ENCODE measurements at places on chromosomes 4 and X.
A peak's percentile ranks its signal among the peaks of the same experiment; 100 is the strongest.

GRCh38 chrX:108064001-108064400 lies 19.1 kb downstream of the VSIG1 start:
- no peak for DNase-seq

- no peak for DNase-seq
These were observed 12.4 kb downstream of the CAMK2D start for GRCh38 chr4:113749178-113749577.

GRCh38 chr4:184472614-184473498 lies 1.5 kb downstream of the IRF2 start:
- DNase-seq = peak; percentile 77

- no peak for DNase-seq
These were observed 145.4 kb downstream of the QDPR start for GRCh38 chr4:17366496-17366895.

DNA sequence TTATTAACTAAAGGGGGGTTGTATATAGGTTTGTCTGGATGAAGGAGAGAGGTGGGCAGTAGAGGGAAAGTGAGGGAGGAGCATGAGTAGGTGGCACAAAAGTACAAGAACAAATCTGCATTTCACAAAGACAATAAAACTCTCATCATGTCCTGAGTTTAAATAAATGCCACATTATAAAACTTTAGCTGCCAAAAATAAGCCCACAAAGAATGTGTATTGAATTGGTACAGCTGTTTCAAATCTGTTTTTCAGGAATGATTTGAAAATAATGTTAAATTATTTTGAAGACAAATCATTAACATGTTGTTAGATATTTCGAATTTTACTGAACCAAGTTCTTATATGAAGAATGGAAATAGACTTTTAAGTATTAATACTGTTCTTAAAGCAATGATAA lies 5.8 kb downstream of the CNKSR2 start:
- no peak for DNase-seq

- DNase-seq = no peak
These were observed 254.7 kb upstream of the AR start for GRCh38 chrX:67289055-67289499.

DNA sequence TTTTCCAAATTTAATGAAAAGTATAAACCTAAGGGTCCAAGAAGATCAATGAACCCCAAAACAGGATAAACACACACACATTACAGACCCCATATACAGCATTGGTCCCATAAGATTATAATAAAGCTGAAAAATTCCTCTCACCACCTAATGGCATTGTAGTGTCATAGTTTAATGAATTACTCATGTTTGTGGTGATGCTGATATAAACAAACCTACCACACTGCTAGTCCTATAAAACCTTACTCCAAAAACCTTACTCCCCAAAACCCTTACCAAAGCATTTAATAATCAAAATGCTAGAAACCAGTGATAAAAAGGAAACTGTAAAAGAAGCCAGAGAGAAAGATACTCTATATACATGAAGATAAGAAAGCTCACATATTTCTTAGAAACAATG lies 148.1 kb upstream of the SH3RF1 start:
- no peak for DNase-seq

DNA sequence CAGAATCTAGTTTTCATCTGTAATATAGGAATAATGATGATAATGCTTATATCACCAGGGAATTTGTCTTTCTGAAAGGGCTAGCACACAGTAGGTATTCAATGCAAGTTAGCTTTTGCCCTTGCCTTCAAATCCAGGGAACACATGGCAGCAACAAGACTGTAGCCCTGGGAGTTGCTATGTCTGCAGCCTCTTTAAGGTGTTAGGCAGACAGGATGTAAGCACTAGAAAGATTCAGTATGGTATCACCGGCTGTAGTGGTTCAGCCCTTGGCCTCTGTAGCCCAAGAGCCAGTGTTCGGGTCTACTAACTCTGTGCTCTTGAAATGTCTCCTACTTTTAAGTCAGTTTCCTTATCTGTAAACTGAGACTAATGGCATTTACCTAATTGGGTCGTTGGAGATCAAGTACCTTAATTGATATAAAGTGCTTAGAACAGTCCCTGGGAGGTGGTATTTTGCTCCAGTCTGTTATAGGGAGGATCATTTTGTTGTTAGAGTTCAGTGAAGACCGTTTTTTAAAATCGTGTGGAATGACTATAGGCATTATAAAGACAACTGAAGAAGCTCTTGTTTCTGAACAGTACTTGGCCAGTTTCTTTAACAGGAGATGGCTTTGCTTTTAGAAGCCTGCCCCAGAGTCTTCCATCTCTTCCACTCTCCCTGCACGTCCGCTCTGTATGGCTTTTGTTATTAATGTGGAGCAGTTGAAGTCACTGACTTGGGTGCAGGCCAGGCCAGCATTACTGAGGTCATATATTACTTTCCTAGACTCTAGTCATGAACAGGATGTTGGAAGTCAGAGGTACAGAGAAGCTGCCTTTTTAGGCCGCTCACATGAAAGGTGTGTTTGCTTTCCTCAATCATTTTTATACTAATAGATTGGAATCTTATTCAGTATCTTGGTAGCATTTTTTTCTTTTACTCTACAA lies 44.8 kb downstream of the GAB1 start:
- DNase-seq = peak; percentile 32

DNA sequence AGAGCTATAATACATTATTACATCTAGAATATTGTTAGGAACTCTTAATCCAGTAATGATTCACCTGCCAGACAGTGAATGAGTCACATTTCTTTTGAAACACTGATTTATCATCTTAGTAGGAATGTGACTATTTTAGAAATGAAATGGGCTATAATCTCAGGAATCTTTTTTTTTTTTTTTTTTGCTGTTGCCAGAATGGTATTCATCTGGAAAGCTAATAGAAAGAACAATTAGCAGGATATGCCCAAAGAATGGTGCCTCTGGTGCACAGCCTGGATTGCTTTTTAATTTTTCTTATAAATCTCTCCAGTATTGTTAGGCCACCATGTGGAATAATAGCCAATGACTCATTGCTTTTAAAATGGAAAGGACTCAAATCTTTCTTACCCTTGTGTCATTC lies 181.1 kb upstream of the SMIM31 start:
- DNase-seq = peak; percentile 33

- DNase-seq = no peak
These were observed 11.0 kb upstream of the MAMLD1 start for GRCh38 chrX:150352114-150352513.

DNA sequence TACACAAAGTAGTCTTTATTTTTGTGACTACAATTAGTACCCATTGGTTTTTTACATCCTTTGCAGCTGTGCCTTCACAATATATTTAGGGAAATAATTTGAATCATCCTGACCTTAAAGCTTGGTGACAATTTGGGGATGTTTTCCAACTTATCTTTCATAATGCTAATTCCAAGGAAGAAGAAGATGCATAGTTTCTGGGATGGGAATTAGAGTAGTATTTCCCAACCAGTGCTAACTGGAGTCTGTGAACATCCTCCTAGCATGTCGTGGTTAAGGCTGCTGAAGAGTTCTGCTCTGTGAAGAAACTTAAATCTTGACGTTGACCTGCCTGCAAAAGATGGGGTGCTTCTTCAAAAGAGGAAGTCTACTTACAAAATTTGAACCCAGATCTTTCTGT lies 173.5 kb downstream of the ANK2 start:
- no peak for DNase-seq

DNA sequence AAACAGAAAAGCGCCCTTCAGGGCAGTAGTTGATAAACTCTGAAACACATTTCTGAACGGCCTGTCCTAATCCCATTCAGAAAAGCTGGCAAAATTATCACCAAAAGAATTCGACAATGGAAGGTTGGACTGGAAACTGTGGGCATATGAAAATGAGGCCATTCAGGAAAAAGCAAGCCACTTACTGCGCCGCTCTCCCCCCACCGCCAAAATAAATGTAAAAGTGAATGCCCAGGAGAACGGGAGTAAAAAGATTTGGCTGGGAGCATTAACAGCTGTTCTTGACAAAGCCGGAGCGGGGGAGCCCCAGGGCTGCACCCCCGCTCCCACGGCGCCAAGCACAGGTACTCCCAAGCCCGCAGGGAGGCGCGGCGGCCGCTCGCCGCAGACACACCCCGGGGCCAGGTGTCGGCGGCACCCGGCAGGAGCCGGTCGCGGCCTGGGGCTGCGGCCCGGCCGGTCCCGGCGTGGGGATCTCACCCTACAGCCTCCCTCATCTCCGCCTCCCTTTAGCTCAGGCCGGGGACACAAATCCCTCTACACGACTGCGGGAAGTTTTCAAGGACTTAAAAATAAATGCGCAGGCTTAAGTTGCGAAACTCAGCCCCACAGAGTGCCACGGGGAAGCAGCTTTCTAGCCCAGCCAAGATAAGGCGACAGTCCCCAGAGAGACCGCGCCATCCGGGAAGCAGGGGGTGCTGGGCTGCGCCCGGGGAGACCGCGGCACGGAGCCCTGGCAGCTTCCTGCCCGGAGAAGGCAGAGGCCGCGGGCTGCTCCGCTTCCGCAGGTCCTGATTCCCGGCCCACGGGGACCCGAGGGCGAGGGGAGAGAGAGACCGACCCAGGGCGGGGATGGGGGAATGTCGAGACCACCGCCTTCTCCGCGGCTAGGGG lies 593 bp downstream of the SH3RF1 start:
- DNase-seq = peak; percentile 88

DNA sequence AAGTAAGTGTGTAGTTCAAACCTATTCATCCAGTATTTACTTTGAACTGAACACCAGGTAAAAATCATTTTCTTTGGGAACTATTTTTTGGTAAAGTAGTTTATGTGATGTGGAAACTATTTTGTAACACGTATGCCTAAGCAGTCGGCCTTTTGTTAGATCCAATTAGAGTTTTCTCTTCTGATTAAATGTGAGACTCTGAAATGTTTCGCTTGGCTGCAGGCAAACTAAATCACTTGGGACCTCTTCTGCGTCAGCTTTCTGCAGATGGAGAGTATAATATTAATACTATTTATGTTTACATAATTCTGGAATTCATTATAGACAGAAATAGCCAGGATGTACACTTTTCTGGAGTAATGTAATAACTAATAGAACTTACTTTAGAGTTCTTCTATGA lies 46.9 kb downstream of the BMPR1B start:
- no peak for DNase-seq
